ENCODE measurements at places on chromosomes 2 and 18. TPM values are rescaled to one million over a fixed set of nuclear protein-coding genes. Genes with fewer than 3 reads are reported as not detected.

MRO gene
- 7.2 TPM for total RNA-seq

LBX2 gene
- 0.78 TPM for total RNA-seq

SCYGR8 gene
- not detected for total RNA-seq

ADCY3 gene
- total RNA-seq: 11.7 TPM

FAM168B gene
- 91.5 TPM for total RNA-seq

MDH1B gene
- 1.1 TPM for total RNA-seq

LAMA3 gene
- 5.4 TPM for total RNA-seq

FN1 gene
- total RNA-seq: 205 TPM

KLHL41 gene
- total RNA-seq: 82.1 TPM

ANKRD29 gene
- total RNA-seq: 3.4 TPM

ZDBF2 gene
- 11.4 TPM for total RNA-seq

FAM161A gene
- 1.3 TPM for total RNA-seq

REG3G gene
- not detected for total RNA-seq

RMDN2 gene
- 8.1 TPM for total RNA-seq

EPB41L3 gene
- total RNA-seq: 20.8 TPM

CROCC2 gene
- 0.03 TPM for total RNA-seq

CCDC102B gene
- 10.4 TPM for total RNA-seq
